ENCODE measurements at places on chromosomes 12 and 14.

GRCh38 chr12:101490286-101490920 is 15.3 kb downstream of the SPIC start:
- DNase-seq = no peak

- no peak for DNase-seq
Measured at GRCh38 chr12:31210541-31210940, 115.4 kb downstream of the SINHCAF start.

GRCh38 chr12:62370189-62370588 is 96.4 kb upstream of the MON2 start:
- no peak for DNase-seq

GRCh38 chr12:113808095-113808951 is 157.8 kb downstream of the RBM19 start:
- DNase-seq = no peak

- DNase-seq = no peak
Measured at GRCh38 chr12:28086521-28087155, 103.6 kb upstream of the CCDC91 start.

GRCh38 chr14:100213587-100213955 is 25.4 kb upstream of the YY1 start:
- DNase-seq = no peak

DNA sequence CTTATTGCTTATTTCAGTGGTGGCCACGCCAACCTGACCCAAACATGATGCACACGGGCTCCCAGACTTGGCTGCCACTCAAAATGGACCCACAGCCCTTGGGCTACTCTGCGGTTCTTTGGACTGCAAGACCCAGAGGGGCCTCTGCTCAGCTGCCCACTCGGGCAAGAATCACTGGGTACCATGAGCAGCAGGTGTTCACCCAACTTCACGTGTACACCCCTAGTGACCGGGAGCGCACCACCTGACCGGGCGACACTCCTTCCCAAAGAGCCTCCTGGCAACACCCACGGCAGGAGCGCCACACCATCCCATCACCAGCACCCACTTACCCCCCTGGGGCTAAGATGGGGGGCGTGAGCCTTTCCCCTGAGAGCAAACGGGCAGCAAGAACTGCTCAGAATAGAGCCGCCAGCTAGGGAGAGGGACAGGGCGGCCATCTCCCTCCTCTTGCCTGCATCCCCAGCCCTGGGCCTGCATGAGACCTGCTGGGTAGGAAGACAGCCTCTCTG is 32.0 kb downstream of the CCNK start:
- DNase-seq = no peak

DNA sequence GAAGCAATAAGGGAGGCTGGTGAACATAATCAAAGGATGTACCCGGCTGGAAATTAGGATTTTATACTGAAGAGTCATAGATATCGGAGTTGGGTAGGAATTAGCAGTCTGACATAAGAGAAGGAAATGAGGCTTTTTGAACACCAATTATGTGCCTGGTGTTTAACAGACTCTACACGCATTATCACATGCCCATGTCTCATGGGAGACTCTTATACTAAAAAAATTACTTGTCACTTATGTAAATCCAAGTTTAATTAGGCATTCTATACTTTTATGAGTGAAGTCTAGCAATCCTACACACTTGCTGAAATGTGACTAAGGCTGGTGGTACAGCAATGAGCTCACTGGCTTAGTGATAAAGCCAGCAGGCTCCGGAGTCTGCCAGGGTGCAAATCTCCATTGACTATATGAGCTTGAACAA is 93.5 kb downstream of the NUAK1 start:
- DNase-seq = no peak

DNA sequence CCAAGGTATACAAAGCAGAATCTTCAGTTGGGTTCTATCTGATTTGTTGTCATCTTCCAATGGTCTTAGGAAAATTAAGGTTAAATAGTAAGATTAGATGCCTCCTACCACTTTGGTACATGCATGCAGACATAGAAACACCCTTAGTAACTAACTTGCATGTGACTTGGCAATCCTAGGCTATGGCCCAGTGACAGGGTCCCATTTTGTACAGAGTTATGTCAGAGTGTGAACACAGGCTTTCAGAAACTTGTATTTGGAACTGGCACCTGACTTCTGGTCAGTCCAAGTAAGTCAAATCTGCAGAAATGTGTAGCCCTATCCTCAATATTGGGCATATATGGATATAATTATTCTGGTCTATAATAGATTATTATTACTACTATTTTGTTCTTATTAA is 53.1 kb downstream of the DAD1 start:
- DNase-seq = no peak

DNA sequence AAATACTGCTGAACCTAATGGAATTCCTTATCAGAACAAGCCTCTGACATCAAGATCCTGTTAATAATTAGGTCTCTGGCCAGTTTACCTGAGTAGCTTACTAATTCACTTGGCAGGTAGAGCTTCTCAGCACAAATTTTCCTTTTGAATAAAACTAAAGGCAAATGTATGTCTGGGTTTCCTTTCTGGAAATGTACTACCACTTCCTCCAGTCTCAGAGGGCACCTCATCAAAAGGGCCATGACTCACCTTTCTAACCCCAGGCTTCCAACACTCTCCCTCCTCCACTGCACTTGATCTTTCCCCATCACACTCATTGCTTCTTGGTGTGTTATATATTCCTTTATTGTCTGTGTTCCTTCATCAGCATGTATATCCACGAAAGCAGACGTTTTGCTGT is 90.5 kb downstream of the SLC2A13 start:
- DNase-seq = no peak

- no peak for DNase-seq
Measured at GRCh38 chr14:53848854-53849253, 107.8 kb downstream of the BMP4 start.

DNA sequence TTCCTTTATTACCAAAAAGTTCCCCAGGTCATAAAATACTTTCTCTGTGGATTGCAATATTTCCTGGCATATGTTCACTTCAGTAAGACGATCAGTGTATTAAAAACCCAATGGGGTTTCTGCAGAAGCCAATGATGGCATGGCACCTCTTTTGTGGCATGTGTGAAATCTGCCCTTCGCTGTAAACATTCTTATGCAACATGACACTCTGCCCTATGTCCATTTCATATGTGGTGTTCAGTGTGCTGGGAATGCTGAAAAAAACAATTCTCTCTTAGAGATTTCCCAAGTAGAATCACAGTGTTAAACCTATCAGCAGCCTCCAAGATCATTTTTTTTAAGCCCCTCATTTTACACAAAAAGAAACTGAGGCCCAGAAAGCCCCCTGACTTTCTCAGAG is 2.3 kb upstream of the MYBPC1 start:
- DNase-seq = no peak

GRCh38 chr14:82757776-82758175 is 1224.1 kb upstream of the SEL1L start:
- no peak for DNase-seq

DNA sequence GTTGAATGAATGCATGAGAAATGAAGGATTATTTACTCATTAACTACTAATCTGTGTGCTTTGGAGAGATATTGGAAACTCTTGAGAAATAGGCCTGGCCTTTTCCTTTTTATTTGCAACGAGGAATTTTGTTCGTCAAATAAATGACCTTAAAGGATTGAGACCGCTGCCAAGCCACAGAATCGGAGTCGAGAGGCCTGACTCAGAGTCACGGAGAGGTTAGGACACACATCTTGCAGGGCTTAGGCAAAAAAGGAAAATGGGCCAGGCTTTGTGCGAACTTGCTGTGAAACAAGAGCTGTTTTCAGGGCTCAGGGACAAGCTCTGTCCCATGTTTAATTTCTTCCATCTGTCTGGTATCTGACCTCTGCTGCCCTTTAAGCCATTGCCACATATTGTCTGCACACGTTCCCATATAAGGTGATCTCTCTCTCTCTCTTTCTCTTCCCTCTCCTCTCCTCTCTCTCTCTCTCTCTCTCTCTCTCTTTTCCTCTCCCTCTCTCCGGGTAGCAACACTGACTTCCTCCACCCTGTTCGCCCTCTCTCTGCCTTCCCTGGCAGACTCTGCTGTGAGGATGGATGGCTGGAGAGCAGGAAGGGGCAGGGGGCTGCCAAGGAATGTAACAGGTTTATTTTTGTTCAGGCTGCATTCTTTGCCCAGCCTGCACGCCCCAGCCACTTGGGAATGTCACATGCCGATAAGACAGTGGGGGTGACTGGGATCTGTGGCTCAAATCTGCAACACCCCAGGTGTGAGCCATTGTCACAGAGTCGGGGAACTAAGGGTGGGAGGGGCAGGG is 14.9 kb upstream of the IFT81 start:
- DNase-seq = no peak

GRCh38 chr12:93085383-93086287 is 156.5 kb upstream of the EEA1 start:
- DNase-seq = no peak

- no peak for DNase-seq
Measured at GRCh38 chr12:19647806-19648556, 208.7 kb downstream of the AEBP2 start.

GRCh38 chr12:124002021-124002644 is 29.1 kb downstream of the ZNF664 start:
- DNase-seq = no peak

DNA sequence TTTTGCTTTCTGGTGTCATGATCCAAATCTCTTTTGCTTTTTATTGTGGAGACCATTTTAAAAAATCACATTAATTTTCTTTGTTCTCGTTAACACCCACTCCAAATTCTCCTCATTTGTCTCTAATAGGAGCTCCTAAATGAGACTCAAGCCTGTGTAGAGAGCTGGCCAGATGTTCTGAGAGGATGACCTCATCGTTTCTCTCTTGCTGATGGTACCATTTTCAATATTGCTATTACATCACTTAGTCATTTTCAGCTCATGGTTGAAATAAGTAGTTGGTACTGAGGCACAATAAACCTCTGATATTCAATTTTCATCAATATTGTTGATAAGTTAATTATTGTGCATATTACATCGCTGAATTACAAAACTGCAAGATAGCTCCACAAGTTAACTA is 31.5 kb downstream of the SPTB start:
- DNase-seq = no peak

DNA sequence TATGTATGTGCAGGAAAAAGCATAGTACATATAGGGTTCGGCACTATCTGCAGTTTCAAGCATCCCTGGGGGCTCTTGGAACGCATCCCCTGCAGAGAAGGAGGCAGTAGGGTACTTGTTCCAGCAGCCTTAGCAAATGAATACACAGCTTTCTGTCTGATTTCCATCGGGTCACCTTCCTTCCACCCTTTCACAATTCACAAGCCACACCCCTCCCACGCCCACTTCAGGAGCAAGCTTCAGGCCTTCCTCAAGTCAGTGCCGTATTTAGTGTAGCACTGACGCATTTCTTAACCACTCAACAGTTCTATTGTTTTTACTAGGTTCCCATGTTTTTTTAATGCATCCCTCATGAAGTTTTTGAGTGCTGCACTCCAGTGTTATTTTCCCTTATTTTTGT is 64.2 kb downstream of the CLMN start:
- DNase-seq = no peak

DNA sequence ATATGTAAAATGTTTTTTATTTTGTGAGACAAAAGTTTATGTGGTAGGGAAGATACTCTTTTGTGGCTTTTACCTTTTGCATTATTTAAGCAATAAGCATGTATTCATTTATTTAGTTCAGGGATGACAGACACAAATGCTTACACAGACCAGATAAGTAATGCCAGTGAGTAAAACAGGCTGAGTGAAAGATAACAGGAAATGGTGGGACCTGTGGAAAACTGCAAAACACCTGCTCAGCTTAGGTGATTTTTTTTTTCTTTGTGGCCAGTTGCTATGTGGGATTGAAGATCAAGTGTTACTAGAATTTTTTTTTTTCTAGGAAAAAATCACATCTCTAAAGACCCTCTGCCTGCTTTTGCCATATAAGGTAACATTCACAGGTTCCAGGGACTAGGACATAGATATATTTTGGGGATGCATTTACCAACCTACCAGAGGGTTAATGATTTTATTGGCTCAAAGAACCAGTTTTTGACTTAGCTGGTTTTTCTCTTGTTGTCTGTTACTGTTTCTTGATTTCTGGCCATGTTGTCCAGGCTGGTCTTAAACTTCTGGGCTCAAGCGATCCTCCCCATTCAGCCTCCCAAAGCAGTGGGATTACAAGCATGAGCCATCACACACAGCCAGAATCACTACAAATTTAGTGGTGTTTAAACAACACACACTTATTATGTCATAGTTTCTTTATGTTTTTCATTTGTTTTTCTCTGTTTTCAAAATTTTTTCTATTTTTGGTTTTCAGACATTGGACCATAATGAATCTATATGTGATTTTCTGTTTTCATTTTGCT is 9.8 kb downstream of the PSMA6 start:
- no peak for DNase-seq

DNA sequence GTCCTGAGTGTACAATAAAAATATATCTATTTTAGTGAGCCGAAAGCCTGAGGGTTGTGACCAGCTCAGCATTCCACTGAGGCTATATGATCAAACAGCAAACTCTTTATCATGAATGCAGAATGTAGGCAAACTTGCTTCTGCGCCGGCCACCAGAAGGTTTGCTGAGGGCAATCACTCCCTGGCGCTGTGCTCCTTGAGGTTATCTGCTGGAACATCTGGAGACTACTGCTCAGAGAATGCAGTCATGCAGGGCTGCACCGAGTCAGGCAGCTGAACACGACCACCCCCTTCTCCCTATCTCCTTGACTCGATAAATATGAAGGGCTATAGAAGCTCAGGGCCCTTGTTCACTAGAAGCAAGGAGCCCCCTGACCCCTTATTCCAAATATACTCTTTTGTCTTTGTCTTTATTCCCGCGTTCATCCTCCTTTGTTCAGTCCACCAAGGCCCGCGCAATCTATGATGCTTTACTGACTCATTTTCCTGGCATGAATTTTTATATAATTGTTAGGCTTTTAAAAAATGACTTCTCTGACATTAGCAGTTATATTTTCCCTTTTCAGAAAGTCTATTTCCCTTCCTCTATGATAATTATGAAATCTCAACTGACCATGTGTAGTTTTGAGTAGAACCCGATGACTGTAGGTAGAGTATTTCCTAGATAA is 1089.3 kb downstream of the SLC16A7 start:
- DNase-seq = no peak

GRCh38 chr12:115542656-115543055 is 734.8 kb downstream of the MED13L start:
- DNase-seq = no peak

GRCh38 chr14:50064993-50065392 is 51.4 kb downstream of the VCPKMT start:
- DNase-seq = no peak

DNA sequence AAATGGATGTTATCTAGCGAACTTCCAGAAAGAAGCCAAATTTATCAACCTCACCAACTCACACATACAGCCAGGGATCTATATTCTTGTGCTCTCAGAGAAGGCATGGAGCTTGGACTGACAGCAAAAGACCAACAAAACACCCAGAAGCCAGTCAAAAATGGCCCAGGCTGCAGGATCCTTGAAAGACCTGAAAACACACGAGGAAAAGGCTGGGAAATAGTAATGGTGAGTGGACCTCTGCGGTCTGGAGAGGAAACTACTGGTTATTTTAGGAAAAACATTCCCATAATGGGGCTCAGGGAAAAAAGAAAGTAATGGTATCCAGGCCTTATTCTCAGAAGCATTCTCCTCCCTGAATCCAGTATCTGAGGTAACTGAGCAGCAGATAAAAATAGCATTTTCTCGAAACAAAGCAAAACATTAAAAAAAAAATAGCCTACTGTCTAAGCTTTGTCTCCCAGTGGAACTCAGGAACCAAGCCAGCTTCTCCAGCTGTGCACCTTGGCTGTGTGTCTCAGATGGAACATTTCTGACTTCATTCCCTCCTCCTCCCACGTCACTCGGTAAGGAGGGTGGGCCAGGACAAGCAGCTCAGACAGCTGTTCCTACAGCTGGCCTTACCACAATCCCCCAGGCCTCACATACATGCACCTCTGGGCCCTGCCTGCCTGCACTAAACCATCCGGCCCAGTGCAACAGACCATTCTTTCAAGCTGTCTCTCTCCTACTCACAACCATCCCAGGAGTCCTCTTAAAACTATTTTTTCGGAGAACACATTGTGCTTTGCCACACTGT is 249.9 kb downstream of the DAD1 start:
- no peak for DNase-seq

Data from activated CD4-positive, alpha-beta T cell treated with anti-CD3 and anti-CD28 coated beads, Interleukin-2, amount 50 U/mL, for 24 hours (primary cell).